Cardiac muscle cell (in vitro differentiated cells and primary cell): ENCODE measurements at places on chromosomes 4 and X. TPM values are rescaled to one million over a fixed set of nuclear protein-coding genes. Genes with fewer than 3 reads are reported as not detected.

HTN1 gene
- not detected in 2 replicates for total RNA-seq

MAGEB10 gene
- not detected in 2 replicates for total RNA-seq

LRIT3 gene
- total RNA-seq: 0.11 and 0.15 TPM in 2 replicates

ASMT gene
- not detected in 2 replicates for total RNA-seq

GLRA2 gene
- 0.15 and 1.3 TPM in 2 replicates for total RNA-seq

SLC49A3 gene
- total RNA-seq: 0.42 and 1.9 TPM in 2 replicates

GRCh38 chrX:17759990-17760389 is 22.7 kb downstream of the SCML1 start:
- no peaks in the 10 kb centered on the region for H3K36me3 ChIP-seq
- H3K4me1 ChIP-seq: no peaks in the 10 kb centered on the region
- no peaks in the 10 kb centered on the region for H3K27me3 ChIP-seq
- DNase-seq: no peak
- H3K27ac ChIP-seq: no peak overlapping the region

DNA sequence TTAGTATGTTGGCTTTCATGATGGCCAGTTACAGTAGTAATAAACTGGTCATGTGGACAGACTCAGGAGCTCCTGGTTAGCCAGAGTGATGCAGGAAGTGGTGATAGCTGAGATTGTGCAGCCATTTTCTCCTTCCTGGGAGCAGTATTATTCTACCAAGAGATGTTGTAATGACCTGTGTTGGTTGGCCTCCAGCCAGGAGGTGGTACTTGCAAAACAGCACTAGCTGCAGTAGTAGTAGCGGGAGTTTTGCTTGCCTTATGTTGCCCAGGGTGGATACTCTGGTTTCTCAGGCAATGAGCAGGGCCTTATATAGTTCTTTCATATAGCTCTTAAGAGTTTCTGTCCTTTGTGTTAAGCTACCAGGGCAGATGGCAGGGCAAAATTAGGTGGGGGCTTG is 998.8 kb downstream of the GLUD2 start:
- H3K27ac ChIP-seq: no peak overlapping the region
- no peak overlapping the region for H3K4me3 ChIP-seq
- H3K36me3 ChIP-seq: no peaks in the 10 kb centered on the region
- no peak for DNase-seq

DNA sequence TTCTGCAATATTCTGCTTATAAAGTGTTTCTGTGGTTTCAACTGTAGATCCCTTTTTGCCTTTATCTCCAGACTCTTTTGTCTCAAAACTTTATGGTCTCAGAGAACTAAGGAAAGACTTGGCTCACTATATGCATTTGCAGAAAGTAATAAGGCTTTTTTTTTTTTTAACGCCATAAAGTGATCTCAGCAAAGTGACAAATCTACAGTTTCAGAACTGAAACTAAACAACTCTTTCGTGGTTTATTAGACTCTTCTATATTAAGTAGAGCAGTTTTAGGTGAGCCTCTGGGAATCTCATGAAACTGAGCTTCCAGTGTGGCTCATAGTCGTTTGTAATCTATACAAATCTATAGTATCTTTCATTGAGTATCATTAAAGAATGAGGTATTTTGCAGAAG is 15.3 kb downstream of the ATP7A start:
- no peaks in the 10 kb centered on the region for H3K27me3 ChIP-seq
- no peak overlapping the region for H3K4me3 ChIP-seq
- no peaks in the 10 kb centered on the region for H3K4me1 ChIP-seq
- H3K27ac ChIP-seq: no peak overlapping the region
- no peak for DNase-seq

GRCh38 chrX:111955901-111956300 is 79.9 kb downstream of the TRPC5OS start:
- DNase-seq: no peak
- no peaks in the 10 kb centered on the region for H3K36me3 ChIP-seq
- no peak overlapping the region for H3K4me3 ChIP-seq
- H3K27ac ChIP-seq: no peak overlapping the region

DNA sequence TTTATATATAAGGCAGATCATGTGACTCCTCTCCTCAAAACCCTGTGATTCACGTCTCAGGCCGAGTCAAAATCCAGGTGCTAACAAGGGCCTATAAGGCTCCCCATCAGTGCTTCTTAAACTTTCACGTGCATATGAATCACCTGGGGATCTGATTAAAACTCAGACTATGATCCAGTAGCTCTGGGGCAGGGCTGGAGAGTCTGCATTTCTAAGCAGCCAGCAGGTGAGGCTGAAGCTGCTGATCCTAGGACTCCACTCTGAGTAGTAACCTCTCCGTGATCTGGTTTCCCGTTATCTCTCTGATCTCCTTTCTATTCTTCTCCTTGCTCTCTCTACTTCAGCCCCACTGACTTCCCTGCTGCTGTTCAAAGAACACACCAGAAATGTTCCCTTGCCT is 252.4 kb upstream of the RPS6KA3 start:
- no peak for DNase-seq
- H3K4me3 ChIP-seq: no peak overlapping the region
- no peak overlapping the region for H3K27ac ChIP-seq

- no peak overlapping the region for H3K27ac ChIP-seq
- H3K4me1 ChIP-seq: peaks cover 7% of the 10 kb centered on the region
- no peak overlapping the region for H3K4me3 ChIP-seq
- H3K27me3 ChIP-seq: no peaks in the 10 kb centered on the region
Measured at GRCh38 chr4:22202975-22203710, 254.6 kb upstream of the KCNIP4 start.

- peak overlapping the region; percentile 89 for H3K4me3 ChIP-seq
- peak overlapping the region; percentile 93 for H3K27ac ChIP-seq
- peak; percentile 38 for DNase-seq
- H3K27me3 ChIP-seq: no peaks in the 10 kb centered on the region
Measured at GRCh38 chr4:158722291-158722916, 792 bp downstream of the PPID start.

DNA sequence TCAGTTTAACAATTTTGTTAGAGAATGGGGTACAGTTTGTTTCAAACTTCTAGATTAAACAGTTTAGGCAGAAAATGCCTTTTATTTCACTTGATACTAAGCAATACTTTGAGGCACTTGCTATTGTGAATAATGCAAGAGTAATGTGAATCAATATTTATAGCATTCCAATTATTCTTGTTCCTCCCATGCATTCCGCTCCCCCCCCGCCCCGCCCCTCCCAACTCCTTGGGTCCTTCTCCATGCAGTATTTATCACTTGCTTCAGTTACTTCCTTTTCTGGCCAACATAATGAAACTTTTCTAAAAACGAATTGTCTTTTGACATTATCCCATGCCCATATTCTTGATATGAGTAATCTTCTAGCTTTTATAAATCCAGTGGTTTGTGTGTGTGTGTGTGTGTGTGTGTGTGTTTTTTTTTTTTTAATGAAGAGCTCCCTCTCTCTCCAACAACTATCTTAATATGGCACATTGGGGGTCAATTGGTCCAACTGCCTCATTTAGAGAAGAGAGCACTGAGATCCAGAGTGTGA is 1.6 kb downstream of the BANK1 start:
- peaks cover 3% of the 10 kb centered on the region for H3K4me1 ChIP-seq
- H3K4me3 ChIP-seq: no peak overlapping the region
- no peak for DNase-seq

DNA sequence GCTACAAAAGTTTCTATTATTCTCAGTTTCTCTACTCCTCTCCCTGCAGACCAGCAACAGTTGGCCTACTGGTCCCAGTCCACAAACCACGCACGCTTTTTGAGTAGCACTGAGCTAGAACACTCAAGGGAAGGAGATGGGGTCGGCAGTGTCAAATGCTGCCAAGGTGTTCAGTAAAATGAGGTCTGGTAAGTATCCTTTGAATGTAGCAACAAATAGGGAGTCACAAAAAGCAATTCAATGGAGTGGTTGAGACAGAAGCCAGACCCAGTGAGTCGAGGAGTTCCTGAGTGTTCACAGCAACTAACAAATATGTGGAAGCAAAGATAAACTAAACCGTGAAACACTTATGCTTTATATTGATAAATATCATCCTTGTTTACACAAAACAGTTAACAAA is 355.7 kb downstream of the MID1IP1 start:
- H3K4me1 ChIP-seq: peaks cover 33% of the 10 kb centered on the region
- no peaks in the 10 kb centered on the region for H3K36me3 ChIP-seq
- no peak overlapping the region for H3K4me3 ChIP-seq
- DNase-seq: peak; percentile 81
- H3K27ac ChIP-seq: peak overlapping the region; percentile 38

- H3K36me3 ChIP-seq: no peaks in the 10 kb centered on the region
- H3K27me3 ChIP-seq: no peaks in the 10 kb centered on the region
- no peak for DNase-seq
- H3K4me1 ChIP-seq: no peaks in the 10 kb centered on the region
- no peak overlapping the region for H3K27ac ChIP-seq
- H3K4me3 ChIP-seq: no peak overlapping the region
Measured at GRCh38 chr4:115234405-115235093, 121.1 kb upstream of the NDST4 start.

GRCh38 chr4:70931347-70931746 is 29.2 kb downstream of the MOB1B start:
- H3K27me3 ChIP-seq: no peaks in the 10 kb centered on the region
- H3K4me3 ChIP-seq: no peak overlapping the region

- no peaks in the 10 kb centered on the region for H3K27me3 ChIP-seq
- H3K4me3 ChIP-seq: peak overlapping the region; percentile 52
- no peak for DNase-seq
- peak overlapping the region; percentile 91 for H3K27ac ChIP-seq
- H3K36me3 ChIP-seq: no peaks in the 10 kb centered on the region
Measured at GRCh38 chr4:25161593-25161950, 1.3 kb upstream of the SEPSECS start.

DNA sequence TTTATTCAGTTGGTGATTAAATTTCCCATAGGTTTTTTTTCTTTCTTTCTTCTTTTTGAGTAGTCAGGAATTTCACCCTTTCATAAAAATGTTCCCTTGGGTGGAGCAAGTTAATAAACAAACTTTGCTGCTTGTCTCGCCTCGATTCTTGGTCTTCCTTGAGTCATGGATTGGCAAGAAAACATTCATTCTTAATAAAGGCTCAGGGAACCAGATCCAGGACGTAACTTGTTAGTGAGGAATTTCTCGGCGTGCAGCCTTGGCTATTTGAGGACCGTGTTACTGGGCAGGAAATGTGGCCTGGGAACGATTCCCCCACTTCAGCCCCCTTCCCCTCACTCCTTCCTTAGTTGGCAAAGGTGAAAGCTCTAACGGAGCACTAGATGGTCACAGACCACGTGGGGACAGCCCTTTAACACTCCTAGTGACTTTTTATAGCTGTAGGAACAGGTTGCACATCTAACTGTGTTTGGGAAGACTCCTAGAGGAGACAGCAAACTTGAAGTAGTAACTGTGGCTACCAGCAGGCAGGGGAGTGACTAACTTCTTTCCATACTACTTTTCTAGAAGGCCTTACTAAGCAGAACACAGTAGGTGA is 106.8 kb downstream of the UCHL1 start:
- DNase-seq: no peak
- no peak overlapping the region for H3K4me3 ChIP-seq
- no peaks in the 10 kb centered on the region for H3K36me3 ChIP-seq
- H3K27ac ChIP-seq: no peak overlapping the region
- H3K27me3 ChIP-seq: peaks cover 93% of the 10 kb centered on the region

GRCh38 chr4:84965553-84966381 is 723 bp downstream of the WDFY3 start:
- H3K4me1 ChIP-seq: peaks cover 9% of the 10 kb centered on the region
- H3K4me3 ChIP-seq: peak overlapping the region; percentile 72
- no peaks in the 10 kb centered on the region for H3K27me3 ChIP-seq
- DNase-seq: peak; percentile 42

DNA sequence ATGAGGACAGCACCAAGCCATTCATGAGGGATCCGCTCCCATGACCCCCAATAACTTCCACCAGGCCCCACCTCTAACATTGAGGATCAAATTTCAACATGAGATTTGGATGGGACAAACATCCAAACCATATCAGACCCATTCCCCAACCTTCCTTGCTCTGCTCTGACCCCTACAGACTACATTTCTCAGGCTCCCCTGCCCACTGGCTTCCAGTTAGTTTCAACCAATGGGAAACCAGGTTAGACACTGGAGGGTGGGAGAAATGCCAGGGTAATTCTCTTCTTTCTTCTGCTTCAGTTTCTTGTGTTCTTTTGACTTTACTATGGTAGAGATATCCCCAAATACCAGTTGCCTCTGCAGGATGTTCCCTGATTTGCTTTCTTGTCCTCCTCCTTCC is 125.7 kb downstream of the CLCN4 start:
- no peak overlapping the region for H3K27ac ChIP-seq
- no peak for DNase-seq
- H3K4me1 ChIP-seq: no peaks in the 10 kb centered on the region
- H3K27me3 ChIP-seq: no peaks in the 10 kb centered on the region

GRCh38 chrX:68571292-68571609 is 72.4 kb downstream of the YIPF6 start:
- no peaks in the 10 kb centered on the region for H3K4me1 ChIP-seq
- H3K27ac ChIP-seq: no peak overlapping the region
- no peak overlapping the region for H3K4me3 ChIP-seq
- no peak for DNase-seq

DNA sequence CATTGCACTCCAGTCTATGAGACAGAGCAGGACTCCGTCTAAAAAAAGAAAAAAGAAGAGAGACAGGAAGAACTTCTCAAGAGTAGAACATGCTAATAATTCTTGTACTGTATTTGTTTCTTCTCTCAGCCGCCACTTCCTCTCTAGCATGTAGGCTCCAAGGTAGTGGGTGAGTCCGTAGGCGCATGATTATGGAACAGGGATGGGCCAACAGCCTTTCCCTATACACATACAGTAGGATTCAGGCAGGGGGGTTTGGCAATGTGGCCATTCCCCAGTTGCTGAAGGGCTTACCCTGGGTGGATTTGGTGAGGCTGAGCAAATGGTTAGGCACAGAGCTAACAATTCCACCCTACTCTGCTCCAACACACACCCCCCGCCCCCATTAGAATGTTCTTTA is 35.0 kb upstream of the APLN start:
- H3K36me3 ChIP-seq: no peaks in the 10 kb centered on the region
- H3K27ac ChIP-seq: no peak overlapping the region
- H3K4me1 ChIP-seq: no peaks in the 10 kb centered on the region
- no peak overlapping the region for H3K4me3 ChIP-seq
- H3K27me3 ChIP-seq: no peaks in the 10 kb centered on the region
- no peak for DNase-seq

DNA sequence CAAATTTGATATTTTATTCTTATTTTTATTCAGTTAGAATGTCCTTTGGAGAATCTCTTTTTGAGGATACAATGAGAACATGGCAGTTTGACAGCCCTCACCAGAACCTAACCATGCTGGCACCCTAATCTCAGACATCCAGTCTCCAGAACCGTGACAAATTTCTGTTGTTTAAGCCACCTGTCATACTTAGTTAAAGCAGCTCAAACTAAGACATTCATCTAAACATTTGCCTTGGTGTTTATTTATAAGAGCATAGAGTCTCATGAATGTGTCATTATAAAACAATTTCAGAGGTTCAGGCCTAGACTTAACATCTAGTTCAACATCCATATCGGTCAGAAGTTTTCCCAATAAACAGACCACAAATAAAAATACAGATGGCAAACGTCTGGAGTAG is 125.1 kb upstream of the FUNDC1 start:
- H3K36me3 ChIP-seq: no peaks in the 10 kb centered on the region
- H3K27me3 ChIP-seq: no peaks in the 10 kb centered on the region
- no peaks in the 10 kb centered on the region for H3K4me1 ChIP-seq
- no peak overlapping the region for H3K27ac ChIP-seq
- no peak overlapping the region for H3K4me3 ChIP-seq

GRCh38 chr4:169293343-169294176 is 22.8 kb upstream of the SH3RF1 start:
- no peak overlapping the region for H3K27ac ChIP-seq
- DNase-seq: no peak
- H3K4me1 ChIP-seq: no peaks in the 10 kb centered on the region
- H3K4me3 ChIP-seq: no peak overlapping the region
- H3K36me3 ChIP-seq: no peaks in the 10 kb centered on the region
- H3K27me3 ChIP-seq: no peaks in the 10 kb centered on the region

GRCh38 chrX:134694333-134695322 is 36.4 kb upstream of the PLAC1 start:
- no peaks in the 10 kb centered on the region for H3K27me3 ChIP-seq
- no peaks in the 10 kb centered on the region for H3K4me1 ChIP-seq
- H3K4me3 ChIP-seq: no peak overlapping the region
- no peak for DNase-seq
- H3K36me3 ChIP-seq: no peaks in the 10 kb centered on the region
